Dermis microvascular lymphatic vessel endothelial cell (primary cell): ENCODE measurements at places on chromosomes 4 and X. TPM values are rescaled to one million over a fixed set of nuclear protein-coding genes. Genes with fewer than 3 reads are reported as not detected.

Gene CPZ
- total RNA-seq = under 0.01 TPM in 1 of 2 replicates, not detected in the other

Gene P2RY4
- total RNA-seq = not detected in 2 replicates

Gene NSUN7
- total RNA-seq = under 0.01 TPM in 1 of 2 replicates, not detected in the other

Gene ARHGAP36
- total RNA-seq = not detected in 2 replicates

Gene GSX2
- not detected in 2 replicates for total RNA-seq

Gene KDR
- 174 and 278 TPM in 2 replicates for total RNA-seq

Gene WDR13
- total RNA-seq = 116 and 123 TPM in 2 replicates

Gene GRPR
- under 0.01 TPM in 2 replicates for total RNA-seq

Gene ALB
- total RNA-seq = not detected in 2 replicates

Gene MAGEA12
- not detected in 2 replicates for total RNA-seq

Gene UPF3B
- total RNA-seq = 1.7 and 1.8 TPM in 2 replicates

Gene SLIT2
- total RNA-seq = 0.13 and 0.38 TPM in 2 replicates

Gene AREG
- under 0.01 and 0.13 TPM in 2 replicates for total RNA-seq

Gene RPS6KA6
- 0.51 and 0.63 TPM in 2 replicates for total RNA-seq

Gene SLITRK2
- total RNA-seq = not detected in 2 replicates

Gene CRMP1
- total RNA-seq = 0.13 and 1.5 TPM in 2 replicates

Gene CDKL2
- 0.13 TPM in 2 replicates for total RNA-seq

Gene SNX25
- 37.2 and 50.6 TPM in 2 replicates for total RNA-seq

Gene BRS3
- total RNA-seq = not detected in 2 replicates

Gene DSPP
- total RNA-seq = not detected in 2 replicates

Gene FATE1
- not detected in 2 replicates for total RNA-seq

Gene NPY1R
- 0.13 TPM in 1 of 2 replicates, not detected in the other for total RNA-seq

Gene GNRHR
- not detected in 2 replicates for total RNA-seq

Gene ZRSR2
- 1.9 and 2.1 TPM in 2 replicates for total RNA-seq

Gene KLHL4
- 82.5 and 157 TPM in 2 replicates for total RNA-seq

Gene POF1B
- total RNA-seq = 3.7 and 4.3 TPM in 2 replicates

Gene RTL5
- 0.13 and 0.38 TPM in 2 replicates for total RNA-seq

Gene IL9R
- total RNA-seq = under 0.01 TPM in 2 replicates

Gene BEX5
- 0.90 and 1.6 TPM in 2 replicates for total RNA-seq

Gene ITIH6
- total RNA-seq = not detected in 2 replicates

Gene SPANXB1
- total RNA-seq = not detected in 2 replicates

Gene PDCL2
- not detected in 2 replicates for total RNA-seq

Gene USP51
- 0.39 and 1.9 TPM in 2 replicates for total RNA-seq

Gene RADX
- under 0.01 and 0.26 TPM in 2 replicates for total RNA-seq

Gene CTAG2
- not detected in 2 replicates for total RNA-seq

Gene GUCY1B1
- total RNA-seq = 7.3 and 8.7 TPM in 2 replicates

Gene MAOB
- 0.13 TPM in 1 of 2 replicates, not detected in the other for total RNA-seq

Gene EFNB1
- total RNA-seq = 12.1 and 18.9 TPM in 2 replicates

Gene PITX2
- total RNA-seq = under 0.01 TPM in 1 of 2 replicates, not detected in the other

Gene ADH1C
- total RNA-seq = not detected in 2 replicates

Gene ARR3
- not detected in 2 replicates for total RNA-seq

Gene HSD17B11
- 31.7 and 32.9 TPM in 2 replicates for total RNA-seq

Gene MGAT4D
- total RNA-seq = not detected in 2 replicates

Gene GAGE12H
- total RNA-seq = not detected in 2 replicates

Gene DGKK
- total RNA-seq = not detected in 2 replicates

Gene FAM199X
- total RNA-seq = 22.6 and 23.5 TPM in 2 replicates
